ENCODE measurements at places on chromosomes 5 and 9.

- no peak for DNase-seq
- H3K27me3 ChIP-seq, result no peaks in the 10 kb centered on the region
- H3K36me3 ChIP-seq, result no peaks in the 10 kb centered on the region
- no peak overlapping the region for H3K4me3 ChIP-seq
- H3K4me1 ChIP-seq, result peaks cover 100% of the 10 kb centered on the region
- H3K27ac ChIP-seq, result peak overlapping the region; percentile 78
These were observed 2.1 kb downstream of the NDST1 start for GRCh38 chr5:150509992-150510391.

DNA sequence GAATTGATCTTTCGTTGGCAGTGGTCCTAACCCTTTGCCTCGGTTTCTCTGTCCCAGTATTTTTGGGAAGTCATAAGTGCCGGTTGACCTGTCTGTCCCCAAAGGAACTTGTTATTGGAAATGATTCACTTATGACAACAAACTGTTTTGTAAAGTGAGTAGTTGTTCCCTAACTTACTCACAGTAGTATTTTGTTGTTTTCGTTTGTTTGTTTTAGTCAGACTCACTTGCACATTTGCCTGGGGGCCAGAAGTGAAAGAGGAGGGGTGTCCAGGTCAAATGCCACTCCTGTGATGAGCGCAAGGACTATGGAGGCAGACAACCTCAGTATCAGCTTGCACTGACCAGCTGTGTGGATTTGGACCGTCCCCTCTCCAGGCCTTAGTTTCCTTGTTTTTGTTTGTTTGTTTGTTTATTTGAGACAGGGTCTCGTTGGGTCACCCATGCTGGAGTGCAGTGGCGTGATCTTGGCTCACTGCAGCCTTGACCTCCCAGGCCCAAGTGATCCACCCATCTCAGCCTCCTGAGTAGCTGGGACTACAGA, 47.3 kb downstream of the ANKRD55 start:
- H3K27ac ChIP-seq, result no peak overlapping the region
- H3K4me1 ChIP-seq, result peaks cover 8% of the 10 kb centered on the region
- no peaks in the 10 kb centered on the region for H3K36me3 ChIP-seq
- DNase-seq, result no peak

- no peak for DNase-seq
- no peaks in the 10 kb centered on the region for H3K36me3 ChIP-seq
- H3K4me3 ChIP-seq, result no peak overlapping the region
- peaks cover 34% of the 10 kb centered on the region for H3K4me1 ChIP-seq
- no peak overlapping the region for H3K27ac ChIP-seq
These were observed 1.6 kb downstream of the STKLD1 start for GRCh38 chr9:133377721-133378216.

DNA sequence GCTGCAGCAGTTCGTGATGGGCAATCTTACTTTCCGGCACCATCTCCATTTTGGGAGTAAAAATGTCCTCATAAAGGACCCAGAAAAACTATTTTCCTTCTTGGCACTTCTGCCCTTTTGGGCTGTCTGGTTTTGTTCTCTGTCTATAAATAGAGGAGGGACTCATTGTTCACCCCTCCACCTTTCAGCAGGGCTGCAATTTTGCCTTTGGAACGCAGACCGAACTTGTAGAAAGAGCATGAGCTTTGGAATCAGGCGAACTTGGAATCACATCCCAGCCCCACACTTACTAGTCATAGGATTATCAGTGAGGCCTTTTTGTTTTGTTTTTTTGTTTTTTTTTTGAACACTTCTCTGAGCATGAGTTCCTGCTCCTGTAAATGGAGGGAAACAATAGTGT, 178.1 kb upstream of the IL12B start:
- no peak for DNase-seq
- no peak overlapping the region for H3K4me3 ChIP-seq
- H3K27me3 ChIP-seq, result no peaks in the 10 kb centered on the region
- H3K4me1 ChIP-seq, result peaks cover 5% of the 10 kb centered on the region

DNA sequence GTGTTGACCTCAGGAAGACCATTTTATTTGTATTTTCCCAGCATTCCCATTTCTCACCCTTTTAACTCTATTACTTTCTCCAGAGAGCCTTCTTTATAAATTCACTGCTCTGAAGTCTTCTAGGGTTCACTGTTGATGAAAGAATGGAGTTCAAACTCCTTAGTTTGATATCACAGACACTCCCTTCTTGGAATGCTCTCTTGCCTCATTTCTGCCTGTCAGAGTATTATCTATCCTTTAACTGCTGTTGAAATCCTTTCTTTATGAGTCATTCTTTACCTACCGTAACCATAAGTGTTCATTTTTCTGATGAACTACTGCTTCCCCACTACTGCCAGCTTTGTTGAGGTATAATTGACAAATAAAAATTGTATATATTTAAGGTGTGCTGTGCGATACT, 4.3 kb downstream of the RIC1 start:
- H3K27me3 ChIP-seq, result no peaks in the 10 kb centered on the region
- no peak for DNase-seq

Measured in spleen (tissue), 13 donors.